Activated CD8-positive, alpha-beta memory T cell treated with anti-CD3 and anti-CD28 coated beads, Interleukin-2, amount 50 U/mL, for 48 hours (primary cell): ENCODE measurements at places on chromosomes 2 and 18.

GRCh38 chr2:213015387-213016165 lies 135.8 kb downstream of the IKZF2 start:
- DNase-seq, result no peak

- no peak for DNase-seq
Observed at GRCh38 chr18:41227993-41228392, 727.0 kb upstream of the PIK3C3 start.

GRCh38 chr2:27683390-27684071 lies 19.8 kb downstream of the SLC4A1AP start:
- peak; percentile 92 for DNase-seq

GRCh38 chr2:170745305-170745704 lies 24.9 kb upstream of the ERICH2 start:
- no peak for DNase-seq

DNA sequence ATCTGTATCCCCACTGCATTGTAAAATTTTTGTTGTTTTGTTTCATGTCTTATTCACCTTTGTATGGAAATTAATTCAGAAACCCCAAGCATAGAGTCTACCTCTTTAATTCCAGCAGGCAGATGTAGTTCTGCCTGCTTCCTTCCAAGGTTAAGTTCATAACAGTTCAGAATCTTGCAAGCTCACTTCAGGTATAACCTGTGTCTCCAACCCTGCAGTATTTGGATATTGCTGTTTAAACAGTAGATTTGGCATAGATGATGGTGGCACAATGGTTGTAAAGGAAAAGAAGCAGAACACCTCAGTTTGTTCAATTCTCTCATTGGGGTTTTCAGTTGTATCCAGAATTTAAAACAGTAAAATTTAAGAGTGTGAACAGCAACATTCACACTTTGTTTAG lies 21.2 kb downstream of the SULT1C2 start:
- no peak for DNase-seq
